ENCODE measurements at places on chromosomes 11 and 22. TPM values are rescaled to one million over a fixed set of nuclear protein-coding genes. Genes with fewer than 3 reads are reported as not detected.

DNA sequence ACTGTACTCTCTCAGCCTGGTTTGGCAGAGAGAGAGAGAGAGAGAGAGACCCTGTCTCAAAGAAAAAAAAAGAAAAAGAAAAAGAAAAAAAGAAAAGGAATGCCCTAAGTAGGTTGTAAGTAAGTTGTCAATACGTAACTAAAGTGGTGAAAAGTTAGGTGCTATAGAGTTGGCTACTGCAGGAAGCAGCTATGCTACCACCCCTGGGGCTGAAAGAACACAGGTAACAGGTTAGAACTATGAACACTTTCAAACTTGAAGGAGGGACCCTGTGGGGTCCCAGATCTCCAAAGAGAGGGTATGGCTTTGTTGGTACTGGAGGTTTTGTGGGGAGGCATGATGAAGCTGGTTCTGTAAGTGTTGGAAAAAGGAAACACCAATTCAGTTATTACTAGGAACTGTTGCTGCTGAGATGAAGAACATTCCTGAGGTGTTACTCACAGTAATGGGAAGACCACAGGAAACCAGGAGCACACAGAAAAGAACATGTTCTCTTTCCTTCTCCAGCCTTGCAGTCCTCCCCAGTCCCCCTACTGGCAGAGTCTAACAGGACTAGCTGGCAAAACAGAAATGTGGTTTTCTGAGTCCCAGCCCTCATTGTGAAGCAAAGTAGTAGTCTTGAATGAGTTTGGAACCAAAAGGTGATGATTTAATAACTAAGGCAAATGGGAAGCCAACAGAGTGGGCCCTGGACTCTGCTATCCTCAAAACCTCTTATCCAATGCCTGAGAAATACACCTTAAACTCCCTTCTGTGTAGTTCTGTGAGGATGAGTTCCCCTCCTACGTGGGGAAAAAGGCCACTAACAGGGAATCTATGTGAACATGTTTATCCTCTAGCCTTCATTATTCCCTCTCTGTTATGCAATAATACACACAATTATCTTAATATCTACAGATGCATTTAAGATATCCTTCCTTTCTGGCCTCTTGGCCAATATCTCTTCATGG, 427.0 kb upstream of the DDI1 start:
- H3K27me3 ChIP-seq = no peaks in the 10 kb centered on the region
- no peaks in the 10 kb centered on the region for H3K36me3 ChIP-seq
- no peak overlapping the region for H3K4me3 ChIP-seq
- no peaks in the 10 kb centered on the region for H3K4me1 ChIP-seq
- H3K27ac ChIP-seq = no peak overlapping the region

DNA sequence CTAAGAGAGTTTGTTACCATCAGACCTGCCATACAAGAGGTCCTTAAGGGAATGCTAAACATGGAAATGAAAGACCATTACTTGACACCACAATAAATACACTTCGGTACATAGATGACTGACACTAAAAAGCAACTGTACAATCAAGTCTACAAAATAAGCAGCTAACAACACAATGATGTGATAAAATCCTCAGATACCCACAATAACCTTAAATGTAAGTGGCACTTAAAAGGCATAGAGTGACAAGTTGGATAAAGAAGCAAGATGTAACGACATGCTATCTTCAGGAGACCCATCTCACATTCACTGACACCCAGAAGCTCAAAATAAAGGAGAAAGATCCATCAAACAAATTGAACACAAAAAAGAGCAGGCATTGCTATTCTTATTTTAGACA, 107.6 kb downstream of the LRRC4C start:
- no peaks in the 10 kb centered on the region for H3K36me3 ChIP-seq
- no peak overlapping the region for H3K4me3 ChIP-seq
- no peak overlapping the region for H3K27ac ChIP-seq
- DNase-seq = no peak
- H3K4me1 ChIP-seq = no peaks in the 10 kb centered on the region

Gene GAB4
- not detected for total RNA-seq

Gene ANAPC15
- 30.0 TPM for total RNA-seq

Gene MYOD1
- not detected for total RNA-seq

Gene MIAT
- total RNA-seq = 6.8 TPM

GRCh38 chr22:29528144-29528543, 25.4 kb downstream of the THOC5 start:
- no peak overlapping the region for H3K4me3 ChIP-seq
- H3K4me1 ChIP-seq = no peaks in the 10 kb centered on the region
- no peak overlapping the region for H3K27ac ChIP-seq
- peaks cover 66% of the 10 kb centered on the region for H3K36me3 ChIP-seq
- H3K27me3 ChIP-seq = no peaks in the 10 kb centered on the region

Gene GRAMD1B
- total RNA-seq = 4.4 TPM

DNA sequence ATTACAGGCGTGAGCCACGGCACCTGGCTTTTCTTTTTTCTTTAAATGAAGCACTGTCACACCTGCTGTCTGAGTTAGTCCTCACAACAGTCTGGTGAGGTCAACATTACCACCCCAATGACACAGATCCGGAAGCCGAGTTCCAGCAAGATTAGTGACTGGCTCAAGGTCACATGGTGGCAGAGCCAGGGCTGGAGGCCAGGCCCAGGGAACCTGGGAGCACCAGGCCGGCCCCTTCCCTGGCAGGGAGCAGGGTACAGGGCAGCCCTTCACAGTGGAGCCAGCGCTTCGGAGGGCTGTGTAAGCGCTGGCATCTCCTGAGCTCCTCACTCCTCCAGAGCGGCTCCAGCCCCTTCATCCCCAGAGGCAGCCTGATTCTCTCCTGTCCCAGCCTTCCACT, 118.7 kb downstream of the ST3GAL4 start:
- no peak for DNase-seq
- H3K27me3 ChIP-seq = no peaks in the 10 kb centered on the region
- H3K4me1 ChIP-seq = peaks cover 3% of the 10 kb centered on the region
- H3K4me3 ChIP-seq = no peak overlapping the region
- no peak overlapping the region for H3K27ac ChIP-seq

GRCh38 chr22:36546092-36546804, 17.3 kb upstream of the EIF3D start:
- no peak overlapping the region for H3K27ac ChIP-seq
- no peak overlapping the region for H3K4me3 ChIP-seq
- no peaks in the 10 kb centered on the region for H3K36me3 ChIP-seq
- no peaks in the 10 kb centered on the region for H3K4me1 ChIP-seq
- no peak for DNase-seq

DNA sequence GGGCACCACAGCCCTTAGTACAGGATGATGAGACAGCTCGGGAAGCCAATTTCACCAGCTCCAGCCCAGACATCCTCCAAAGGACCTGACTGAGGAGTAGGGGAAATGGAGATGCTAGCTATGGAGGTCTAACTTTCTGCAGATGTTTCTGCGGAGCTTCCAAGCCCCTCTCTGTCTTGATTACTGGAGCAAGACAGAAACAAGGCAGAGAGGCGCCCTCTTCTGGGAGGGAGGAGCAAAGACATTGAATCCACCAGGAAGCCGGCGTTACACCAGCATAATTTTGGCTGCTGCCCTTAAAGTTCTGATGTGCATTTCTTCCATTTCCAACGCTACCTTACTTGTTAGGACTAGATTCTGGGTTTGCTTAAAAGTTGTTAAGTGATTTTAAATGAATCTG, 107.3 kb upstream of the HSD17B12 start:
- H3K27me3 ChIP-seq = peaks cover 49% of the 10 kb centered on the region
- no peak overlapping the region for H3K27ac ChIP-seq
- peak; percentile 48 for DNase-seq
- H3K4me1 ChIP-seq = peaks cover 4% of the 10 kb centered on the region
- H3K4me3 ChIP-seq = no peak overlapping the region
- H3K36me3 ChIP-seq = no peaks in the 10 kb centered on the region

- DNase-seq = no peak
- peaks cover 19% of the 10 kb centered on the region for H3K36me3 ChIP-seq
- H3K27me3 ChIP-seq = no peaks in the 10 kb centered on the region
- H3K4me3 ChIP-seq = no peak overlapping the region
- peaks cover 16% of the 10 kb centered on the region for H3K4me1 ChIP-seq
These were observed 3.2 kb downstream of the TPP1 start for GRCh38 chr11:6615882-6616585.

Gene KCNJ5
- 6.5 TPM for total RNA-seq

Gene POU2AF2
- not detected for total RNA-seq

DNA sequence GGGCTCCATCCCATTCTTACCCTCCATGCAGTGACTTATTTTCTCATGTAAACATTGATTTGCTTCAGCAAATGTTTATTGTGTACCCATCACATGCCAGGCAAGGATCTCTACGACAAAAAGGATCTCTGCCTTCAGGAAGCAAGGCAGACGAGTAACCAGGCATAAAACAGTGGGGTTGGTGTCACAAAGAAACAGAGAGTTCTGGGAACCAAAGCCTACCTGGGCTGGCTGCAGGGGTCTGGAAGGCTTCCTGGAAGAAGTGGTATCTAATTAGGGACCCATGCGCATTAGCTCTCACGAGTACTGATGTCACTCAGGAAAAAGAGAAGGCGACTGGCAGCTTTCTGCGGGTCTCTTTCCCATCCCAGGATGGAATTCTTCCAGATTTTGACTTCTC, 44.5 kb downstream of the KIAA1671 start:
- H3K4me1 ChIP-seq = peaks cover 3% of the 10 kb centered on the region
- H3K36me3 ChIP-seq = no peaks in the 10 kb centered on the region
- DNase-seq = no peak
- H3K27me3 ChIP-seq = no peaks in the 10 kb centered on the region
- no peak overlapping the region for H3K27ac ChIP-seq

GRCh38 chr22:18970176-18970947, 34.3 kb upstream of the PRODH start:
- H3K27me3 ChIP-seq = no peaks in the 10 kb centered on the region
- no peaks in the 10 kb centered on the region for H3K4me1 ChIP-seq
- no peaks in the 10 kb centered on the region for H3K36me3 ChIP-seq
- no peak overlapping the region for H3K27ac ChIP-seq
- no peak overlapping the region for H3K4me3 ChIP-seq

DNA sequence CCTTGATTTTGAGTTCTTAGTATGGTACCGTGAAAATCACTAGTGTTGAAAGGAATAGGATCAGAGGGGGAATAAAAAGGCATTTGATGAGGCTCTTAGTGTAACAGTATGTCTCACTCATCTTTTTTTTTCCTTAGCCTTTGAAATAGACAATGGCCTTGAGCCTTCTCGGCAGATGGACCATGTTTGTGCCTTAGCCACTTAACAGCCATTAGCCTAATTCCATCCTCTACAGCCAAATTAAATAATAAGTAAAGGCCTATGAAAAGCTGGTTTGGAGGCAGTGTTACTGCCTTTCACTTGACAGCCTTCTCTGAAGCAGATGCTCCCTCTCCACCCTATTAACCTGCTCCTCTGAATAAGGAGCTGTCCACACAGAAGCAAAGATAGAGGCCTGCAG, 580.7 kb downstream of the NTM start:
- no peaks in the 10 kb centered on the region for H3K27me3 ChIP-seq
- no peak for DNase-seq
- H3K4me1 ChIP-seq = no peaks in the 10 kb centered on the region
- H3K4me3 ChIP-seq = no peak overlapping the region
- H3K36me3 ChIP-seq = no peaks in the 10 kb centered on the region
- no peak overlapping the region for H3K27ac ChIP-seq

- peak; percentile 31 for DNase-seq
- peaks cover 81% of the 10 kb centered on the region for H3K4me1 ChIP-seq
- H3K27ac ChIP-seq = peak overlapping the region; percentile 2
- H3K27me3 ChIP-seq = no peaks in the 10 kb centered on the region
These were observed 8.2 kb downstream of the ARRB1 start for GRCh38 chr11:75342966-75343870.

Gene LARGE1
- total RNA-seq = 22.9 TPM

Gene STK33
- 11.9 TPM for total RNA-seq

GRCh38 chr22:37235897-37236607, 8.0 kb downstream of the RAC2 start:
- H3K27me3 ChIP-seq = no peaks in the 10 kb centered on the region
- no peaks in the 10 kb centered on the region for H3K36me3 ChIP-seq
- peak; percentile 24 for DNase-seq
- no peak overlapping the region for H3K4me3 ChIP-seq

All from kidney (tissue), 22 donors.